Non-pigmented ciliary epithelial cell (primary cell): ENCODE measurements at places on chromosomes 1 and 21.

DNA sequence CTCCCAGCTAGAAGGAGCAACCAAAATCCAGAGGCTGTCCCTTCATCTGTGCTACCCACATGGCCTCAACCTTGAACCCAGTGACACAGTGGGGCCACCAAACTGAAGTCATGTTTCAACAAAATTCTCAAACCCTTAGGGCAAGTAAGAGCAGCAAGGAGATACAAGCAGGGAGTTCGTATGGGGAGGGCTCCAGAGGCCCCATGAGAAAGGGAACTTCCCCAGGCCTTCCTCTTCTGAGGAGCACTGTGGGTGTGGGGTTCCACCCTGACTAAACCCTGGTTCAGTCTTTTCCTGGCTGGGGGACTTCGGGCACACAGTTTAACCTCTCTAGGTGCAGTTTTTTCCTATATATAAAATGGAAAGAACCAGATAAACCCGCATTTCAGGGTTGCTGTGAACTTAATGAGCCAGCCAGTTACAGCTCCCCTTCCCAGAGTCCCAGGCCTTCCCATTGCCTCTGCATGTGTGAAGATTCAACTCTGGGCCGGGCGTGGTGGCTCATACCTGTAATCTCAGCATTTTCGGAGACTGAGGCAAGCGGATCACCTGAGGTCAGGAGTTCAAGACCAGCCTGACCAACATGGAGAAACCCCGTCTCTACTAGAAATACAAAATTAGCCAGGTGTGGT lies 8.0 kb upstream of the THEMIS2 start:
- DNase-seq: no peak

- DNase-seq: no peak
Measured at GRCh38 chr1:166176416-166176815, 9.6 kb upstream of the FAM78B start.

DNA sequence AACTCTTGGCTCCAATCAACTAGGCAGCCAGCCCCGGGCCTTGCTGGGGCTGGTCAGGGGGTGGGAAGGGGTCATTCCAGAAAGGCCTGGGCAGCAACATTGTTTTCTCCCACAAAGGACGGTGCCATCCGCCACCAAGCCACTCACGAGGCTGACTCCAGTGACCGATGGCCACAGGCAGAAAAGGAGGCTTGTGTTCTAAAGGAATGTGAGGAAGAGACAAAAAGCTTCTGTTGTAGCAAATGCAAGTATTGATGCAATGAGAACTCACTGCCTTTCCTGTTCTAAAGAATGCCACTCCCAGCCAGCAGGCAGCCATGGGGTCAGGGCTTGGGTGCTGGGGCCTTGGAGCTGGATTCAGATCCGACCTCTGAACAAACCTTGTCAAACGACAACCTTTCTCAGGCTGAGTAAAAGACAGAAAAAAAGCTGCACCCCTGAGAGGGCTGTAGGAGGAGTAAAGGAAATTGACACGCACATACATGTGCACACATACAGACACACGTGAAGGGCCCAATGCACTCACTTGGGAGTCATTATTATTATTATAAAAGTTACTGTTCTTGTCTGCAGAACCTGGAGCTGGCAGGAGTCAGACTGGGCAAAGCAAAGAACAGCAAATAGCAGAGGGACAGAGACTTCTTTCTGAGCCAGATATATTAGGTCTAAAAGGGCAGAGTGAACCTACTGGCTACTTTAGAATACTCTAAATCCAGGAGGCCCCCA lies 13.9 kb upstream of the PRMT2 start:
- no peak for DNase-seq

GRCh38 chr1:165351863-165352441 lies 4.6 kb downstream of the LMX1A start:
- no peak for DNase-seq

GRCh38 chr1:66876664-66877063 lies 48.0 kb downstream of the DNAI4 start:
- no peak for DNase-seq

DNA sequence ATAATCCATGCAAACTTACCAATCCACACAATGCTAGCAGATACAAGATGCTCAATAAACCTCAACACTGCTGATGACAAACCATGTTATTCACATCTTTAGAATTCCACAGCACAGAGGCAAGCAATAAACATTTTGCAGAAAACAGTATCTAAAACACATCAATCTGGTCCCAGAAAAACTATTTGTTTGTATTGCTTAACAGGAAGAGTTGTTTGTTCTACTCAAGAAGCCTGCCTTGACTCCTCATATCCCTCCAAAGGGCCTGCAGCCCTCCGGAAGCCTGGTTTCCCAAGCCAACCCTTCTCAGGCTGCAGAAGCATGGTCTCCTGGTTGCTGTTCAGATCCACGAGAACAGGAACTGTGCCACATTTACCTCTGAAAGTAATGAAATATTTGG lies 139.7 kb downstream of the RERE start:
- no peak for DNase-seq

DNA sequence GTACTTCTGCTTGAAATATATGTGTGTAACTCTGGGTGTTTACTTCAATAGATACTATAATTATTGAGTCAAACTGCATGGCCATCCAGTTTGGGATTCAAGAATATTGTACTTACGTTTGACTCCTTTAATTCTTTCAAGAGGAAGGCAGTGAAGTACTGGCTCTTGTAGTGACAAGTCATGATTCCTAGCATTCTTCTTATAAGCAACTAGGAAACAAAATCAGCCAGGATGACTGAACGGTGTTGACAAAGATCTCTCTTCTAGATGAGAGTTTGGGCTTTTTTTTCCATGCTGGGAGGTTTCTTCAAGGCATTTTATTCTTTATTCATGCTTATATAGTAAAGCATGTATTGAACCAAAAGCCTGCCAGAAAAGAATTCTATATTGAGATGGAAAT lies 58.3 kb downstream of the CLEC20A start:
- no peak for DNase-seq
